Activated T-cell treated with anti-CD3 and anti-CD28 coated beads for 48 hours (primary cell): ENCODE measurements at places on chromosomes 16 and 17.

DNA sequence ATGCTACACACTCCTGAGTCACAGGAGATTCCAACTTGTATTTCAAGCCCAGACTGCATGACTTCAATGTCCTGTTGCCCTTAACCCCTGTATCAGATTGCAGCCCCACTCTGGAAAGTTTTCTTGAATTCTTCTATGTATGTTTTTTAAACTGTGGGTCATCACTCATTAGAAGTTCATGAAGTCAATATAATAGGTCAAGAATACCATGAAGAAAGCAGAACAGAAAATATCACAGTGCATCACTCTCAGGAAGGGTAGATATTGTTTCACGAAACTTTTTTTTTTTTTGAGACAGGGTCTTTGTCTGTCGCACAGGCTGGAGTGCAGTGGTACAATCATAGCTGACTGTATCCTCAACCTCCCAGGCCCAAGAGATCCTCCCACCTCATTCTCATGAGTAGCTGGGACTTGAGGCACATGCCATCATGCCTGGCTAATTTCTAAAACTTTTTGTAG, 20.5 kb downstream of the PRKCB start:
- no peak for DNase-seq

GRCh38 chr16:20409398-20410120, at the start of gene ACSM5:
TSS of gene ACSM5 (plus strand) at chr16:20409534. CDS start at chr16:20411485, 1,951 bp downstream.
- DNase-seq: no peak

- DNase-seq: no peak
Measured at GRCh38 chr17:6044261-6044660, 25.9 kb upstream of the WSCD1 start.

GRCh38 chr17:13953841-13954240, 115.5 kb upstream of the COX10 start:
- DNase-seq: no peak
